ENCODE measurements at places on chromosomes 6 and 20.

DNA sequence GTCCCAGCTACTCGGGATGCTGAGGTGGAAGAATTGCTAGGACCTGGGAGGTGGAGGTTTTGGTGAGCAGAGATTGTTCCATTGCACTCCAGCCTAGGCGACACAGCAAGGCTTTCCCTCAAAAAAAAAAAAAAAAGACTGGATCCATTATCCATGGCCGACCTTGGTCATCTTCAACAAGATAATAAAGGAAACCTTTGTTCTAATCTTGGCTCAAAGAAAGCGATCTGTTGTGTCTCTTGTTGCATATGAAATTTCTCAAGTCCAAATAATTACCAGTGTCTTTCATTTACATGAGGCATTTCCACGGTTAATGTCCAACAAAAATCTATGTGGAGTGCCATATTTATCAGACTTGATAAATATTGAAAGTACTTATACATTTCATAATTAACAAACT lies 23.7 kb upstream of the KIF16B start:
- DNase-seq: no peak

DNA sequence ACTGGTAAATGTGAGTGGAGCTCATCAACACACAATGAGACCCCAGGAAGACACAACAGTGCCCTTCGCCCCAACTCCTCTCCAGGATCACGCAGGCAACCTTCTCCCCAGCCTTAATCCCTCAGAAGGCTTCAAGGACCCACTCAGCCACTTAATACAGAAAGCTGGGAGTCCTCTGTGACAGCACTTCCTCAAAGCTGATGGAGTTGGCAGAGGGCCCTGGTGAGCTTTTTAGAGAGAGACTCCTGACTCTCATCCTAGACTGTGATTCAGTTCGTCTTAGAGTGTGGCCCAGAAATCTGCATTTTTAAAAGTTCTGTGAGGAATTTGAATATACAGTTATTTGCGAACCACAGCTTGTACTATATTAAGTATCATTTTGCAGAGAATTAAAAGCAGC lies 187.7 kb downstream of the UST start:
- DNase-seq: no peak

GRCh38 chr20:5688431-5688972 lies 61.7 kb upstream of the SHLD1 start:
- DNase-seq: no peak

- DNase-seq: no peak
These were observed 30.8 kb downstream of the NHSL1 start for GRCh38 chr6:138468320-138469015.

GRCh38 chr20:59314997-59315396 lies 14.6 kb downstream of the EDN3 start:
- DNase-seq: no peak

GRCh38 chr20:20711413-20711812 lies 1.0 kb downstream of the RALGAPA2 start:
- DNase-seq: peak; percentile 9

DNA sequence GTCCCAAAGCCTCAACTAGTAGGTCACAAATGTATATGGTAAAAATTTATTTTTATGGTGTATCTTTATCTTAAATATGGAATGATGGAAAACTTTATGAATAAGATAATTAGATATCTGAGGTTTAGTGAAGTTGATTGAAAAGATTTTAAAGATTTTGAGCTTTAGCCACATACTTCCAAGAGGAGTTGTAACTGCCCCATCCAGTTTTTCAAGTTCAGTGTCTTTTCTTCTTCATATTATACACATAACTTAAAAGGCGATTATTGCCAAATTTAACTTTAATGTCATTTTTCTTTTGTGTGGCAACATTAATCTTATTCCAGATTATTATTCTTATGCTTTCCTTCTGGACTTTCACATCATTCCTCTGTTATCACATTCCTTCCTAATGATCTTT lies 266.4 kb downstream of the TINAG start:
- no peak for DNase-seq

DNA sequence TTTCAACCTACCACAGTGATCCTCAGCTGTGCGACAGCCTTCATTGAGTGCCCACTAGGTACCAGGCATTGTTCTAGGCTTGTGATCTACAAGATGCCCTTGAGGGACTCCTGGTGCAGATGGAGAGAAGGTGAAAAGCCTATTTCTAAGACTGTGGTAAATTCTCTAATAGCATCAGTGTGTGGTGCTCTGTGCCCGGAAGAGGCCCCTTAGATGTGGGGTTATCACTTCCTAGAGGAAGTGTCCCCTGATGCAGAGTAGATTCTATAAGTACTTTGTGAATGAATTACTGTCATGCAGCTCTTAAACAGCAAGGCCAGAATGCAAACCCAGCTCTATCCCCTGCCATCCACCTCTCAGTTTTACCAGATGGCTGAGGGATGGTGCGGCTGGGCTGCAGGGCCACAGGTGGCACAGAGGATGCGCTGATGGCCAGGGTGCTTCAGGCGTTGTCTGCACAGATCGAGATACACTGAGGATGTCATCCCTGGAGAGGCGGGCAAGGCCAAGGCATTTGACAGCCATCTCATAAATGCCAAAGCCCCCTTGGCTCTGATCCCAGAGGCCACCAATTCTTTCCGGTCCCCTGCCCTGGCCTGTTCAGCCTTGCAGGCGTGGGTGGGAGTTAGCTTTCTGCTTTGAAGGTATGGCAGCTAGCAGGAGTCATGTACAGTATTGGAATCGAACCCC lies 96.7 kb downstream of the TOX2 start:
- peak; percentile 38 for DNase-seq

DNA sequence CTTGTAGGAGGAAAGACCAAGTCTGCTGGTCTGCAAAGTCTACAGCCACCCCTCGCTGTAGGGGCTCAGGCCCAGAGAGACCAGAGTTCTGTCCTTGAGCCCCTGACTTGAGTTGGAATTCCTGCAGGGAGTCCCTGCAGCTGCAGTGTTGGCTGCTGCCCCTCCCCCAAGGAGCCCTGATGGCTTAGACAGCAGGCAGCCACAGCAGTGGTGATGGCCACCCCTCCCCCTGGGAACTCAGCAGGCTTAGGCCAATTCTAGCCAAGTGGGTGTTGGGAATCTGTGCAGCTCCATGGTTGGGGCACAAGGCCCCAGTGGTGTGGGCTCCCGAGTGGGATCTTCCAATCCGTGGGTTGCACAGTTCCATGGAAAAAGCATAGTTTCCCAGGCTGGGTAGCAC lies 345.4 kb downstream of the CD109 start:
- no peak for DNase-seq

DNA sequence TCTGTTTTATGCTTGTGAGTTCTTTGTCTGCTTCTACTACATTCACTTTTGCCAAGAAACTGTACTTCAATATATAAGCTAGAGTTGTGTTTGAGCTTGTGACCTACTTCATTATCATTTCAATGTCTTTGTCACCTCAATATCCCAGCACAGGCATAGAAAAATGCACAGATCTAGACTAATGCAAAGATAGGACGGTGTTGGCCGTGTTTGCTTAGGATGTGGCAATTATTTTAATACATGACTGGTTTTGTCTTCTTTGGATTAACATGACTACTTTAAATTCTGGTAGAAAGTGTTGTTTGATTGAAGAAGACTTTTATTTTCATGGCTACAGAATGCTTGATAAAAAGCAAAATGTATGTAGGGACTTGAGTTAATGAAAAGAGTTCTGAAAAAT lies 1075.0 kb upstream of the GJE1 start:
- DNase-seq: no peak

DNA sequence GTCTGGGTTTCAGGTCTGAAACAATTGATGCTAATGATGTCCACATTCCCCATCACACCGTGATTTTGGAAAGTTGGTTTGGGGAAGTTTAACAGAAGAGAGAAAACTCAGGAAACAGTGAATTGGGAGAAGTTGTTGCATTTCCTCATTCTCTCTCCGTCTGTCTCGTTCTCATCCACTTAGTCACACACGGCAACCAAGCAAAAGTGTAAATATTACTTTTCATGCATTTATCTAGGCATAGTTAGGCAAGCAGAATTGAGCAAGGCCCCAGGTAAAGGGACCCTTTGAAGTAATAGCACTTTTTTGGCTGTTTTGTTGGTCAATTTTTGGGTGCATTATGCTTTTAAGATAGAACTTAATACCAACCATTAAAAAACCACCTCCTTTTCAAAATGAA lies 137.0 kb upstream of the SULF2 start:
- DNase-seq: no peak

DNA sequence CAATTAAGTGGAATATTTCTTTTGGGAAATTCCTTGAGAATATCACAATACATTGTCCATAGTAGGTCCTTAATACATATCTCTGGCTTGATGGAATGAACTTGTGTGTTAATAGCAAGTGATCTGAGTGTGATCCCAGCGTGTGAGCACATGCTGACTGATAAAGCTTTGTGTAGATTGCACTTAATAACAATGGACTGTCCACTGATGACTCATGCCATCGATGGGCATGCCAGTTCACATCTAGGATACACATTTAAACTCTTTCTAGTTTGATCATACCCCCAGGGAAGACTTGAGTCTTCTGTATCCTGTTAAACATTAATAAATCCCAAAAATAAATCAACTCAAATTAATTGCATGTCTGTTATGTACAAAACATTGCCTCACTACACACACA lies 454.3 kb upstream of the SPTLC3 start:
- no peak for DNase-seq

DNA sequence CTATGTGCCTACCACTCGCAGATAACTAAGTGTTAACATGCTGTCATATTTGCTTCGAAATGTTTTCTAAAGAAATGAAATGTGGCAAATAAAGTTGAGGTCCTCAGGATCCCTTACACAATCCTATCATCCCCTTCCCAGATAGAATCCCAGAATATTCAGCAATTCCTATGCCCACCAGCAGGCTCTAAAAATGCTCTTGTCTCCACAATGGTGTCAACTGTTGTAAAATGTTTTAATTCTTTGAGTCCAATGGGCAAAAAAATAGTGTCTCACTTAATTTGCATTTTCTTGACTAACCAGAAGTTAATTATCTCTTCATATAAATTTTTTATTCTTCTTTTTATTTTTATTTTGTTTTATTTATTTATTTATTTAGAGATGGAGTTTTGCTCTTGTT lies 103.9 kb upstream of the MAP7 start:
- no peak for DNase-seq

DNA sequence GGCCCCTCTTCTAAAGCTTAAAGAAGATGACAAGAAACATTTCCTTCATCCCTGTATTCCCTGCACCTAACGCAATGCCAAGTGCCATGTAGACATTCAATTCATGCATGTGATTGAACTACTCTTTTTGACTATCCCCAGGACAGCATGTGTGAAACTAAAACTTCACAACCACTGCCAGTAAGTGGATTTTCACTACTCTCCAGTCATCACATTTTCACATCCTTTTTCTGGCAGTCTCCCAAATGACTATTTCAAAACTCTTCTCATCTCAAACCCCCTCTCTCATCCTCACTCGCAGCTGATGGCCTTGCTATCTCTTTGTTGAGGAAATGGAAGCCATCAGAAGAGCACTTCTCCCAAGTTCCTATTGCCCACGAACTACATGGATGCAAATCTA lies 122.6 kb downstream of the OPRM1 start:
- no peak for DNase-seq

- peak; percentile 0 for DNase-seq
These were observed 972 bp downstream of the RNF8 start for GRCh38 chr6:37354526-37355384.

DNA sequence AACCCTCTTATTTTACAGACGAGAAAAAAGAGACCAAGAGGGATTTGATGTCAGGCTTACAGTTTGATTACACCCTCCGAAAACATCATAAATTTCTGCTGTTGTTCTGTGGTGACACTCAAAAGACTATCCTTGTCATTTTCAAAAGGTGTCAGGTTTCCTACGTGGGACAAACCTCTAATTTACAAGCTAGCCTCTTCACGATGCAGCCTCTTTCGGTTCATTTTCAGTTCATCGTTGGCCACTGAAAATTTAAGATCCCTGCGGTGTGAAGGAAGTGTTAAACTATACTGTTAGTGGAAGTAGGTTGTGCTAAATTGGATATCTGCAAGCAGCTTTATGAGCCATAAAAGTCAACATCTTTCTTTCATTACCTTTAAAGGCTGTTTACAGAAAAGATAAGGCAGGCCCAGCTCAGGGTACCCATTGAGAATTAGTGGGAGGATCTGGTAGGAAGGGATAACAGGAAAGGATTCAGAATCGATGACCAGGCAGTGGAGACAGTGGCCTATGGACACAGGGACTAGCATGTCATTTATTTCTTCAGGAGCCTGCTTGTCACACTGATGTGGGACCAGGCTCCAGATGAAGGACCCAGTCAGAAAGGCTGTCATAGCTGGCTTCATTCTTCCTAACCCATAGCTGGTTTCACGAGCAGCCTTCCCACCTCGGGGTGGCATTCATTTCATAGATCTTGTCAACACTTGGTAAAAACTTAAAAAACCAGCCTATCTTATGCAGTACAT lies 329.1 kb upstream of the SOX4 start:
- DNase-seq: no peak

DNA sequence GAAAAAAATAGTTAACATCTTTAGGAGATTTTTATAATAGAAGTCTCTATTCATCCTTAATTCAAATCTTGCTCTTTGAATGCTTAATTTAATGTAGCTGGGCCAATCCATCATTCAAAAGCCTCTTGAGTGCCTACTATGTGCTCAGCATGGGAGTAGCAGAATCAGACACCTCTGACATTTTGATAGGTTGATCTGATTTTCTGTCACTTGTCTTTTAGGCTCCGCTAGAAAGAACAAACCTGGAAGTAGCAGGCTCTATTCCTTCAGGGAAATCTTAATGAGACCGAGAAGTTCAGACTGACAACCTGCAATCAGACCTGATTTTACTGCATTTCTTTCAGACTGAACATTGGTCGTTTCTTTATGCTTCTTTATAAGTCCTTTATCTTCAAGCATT lies 588.6 kb upstream of the MANEA start:
- DNase-seq: no peak

GRCh38 chr6:69985180-69985579 lies 118.8 kb downstream of the COL19A1 start:
- no peak for DNase-seq

DNA sequence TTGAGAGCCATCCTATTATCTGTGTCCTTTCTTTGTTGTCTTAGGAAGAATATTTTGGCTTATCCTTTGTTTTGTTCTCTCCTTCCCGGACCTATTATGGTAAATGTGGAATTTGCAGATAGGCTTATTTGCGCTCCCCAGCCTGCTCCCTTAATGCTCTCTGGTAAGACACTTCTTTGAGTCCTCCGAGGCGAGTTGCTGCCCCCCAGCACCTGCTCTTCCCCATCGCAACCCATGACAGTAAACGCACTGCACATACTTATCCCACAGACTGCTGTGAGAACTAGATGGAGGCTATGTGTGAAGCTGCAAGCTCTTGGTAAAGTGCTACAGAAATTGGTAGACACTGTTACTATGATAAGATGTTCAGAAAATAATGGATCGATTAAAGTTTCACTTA lies 47.0 kb upstream of the ESR1 start:
- no peak for DNase-seq

DNA sequence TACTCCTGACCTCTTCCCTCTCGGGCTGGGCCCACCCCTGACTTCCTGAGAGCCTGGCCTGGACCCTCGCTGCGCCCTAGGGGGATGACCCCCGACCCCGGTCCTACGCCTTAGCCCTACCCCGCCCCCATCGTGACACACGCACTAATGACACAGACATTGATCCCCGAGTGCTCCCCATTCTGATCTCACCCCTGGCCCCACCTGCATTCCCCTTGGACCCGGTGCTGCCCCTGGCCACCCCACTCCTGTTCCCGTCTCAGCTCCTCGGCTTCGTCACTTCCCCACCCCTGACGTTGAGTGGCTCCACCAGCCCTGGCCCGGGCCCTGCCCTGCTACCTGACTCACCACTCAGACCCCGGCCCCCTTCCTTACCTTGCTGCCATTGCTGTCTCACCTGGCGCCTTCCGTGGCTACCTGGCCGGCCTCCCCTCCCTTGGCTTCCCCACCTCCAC lies 12.1 kb downstream of the RBCK1 start:
- DNase-seq: no peak
